ENCODE measurements at places on chromosomes 2 and 18. TPM values are rescaled to one million over a fixed set of nuclear protein-coding genes. Genes with fewer than 3 reads are reported as not detected.

GRCh38 chr2:121810959-121811853, 55.8 kb downstream of the TSN start:
- no peak for DNase-seq

- DNase-seq, result no peak
These were observed 40.0 kb downstream of the FAM228A start for GRCh38 chr2:24214880-24215279.

- peak; percentile 13 for DNase-seq
These were observed 2.0 kb upstream of the GAL3ST2 start for GRCh38 chr2:241774419-241775222.

DNA sequence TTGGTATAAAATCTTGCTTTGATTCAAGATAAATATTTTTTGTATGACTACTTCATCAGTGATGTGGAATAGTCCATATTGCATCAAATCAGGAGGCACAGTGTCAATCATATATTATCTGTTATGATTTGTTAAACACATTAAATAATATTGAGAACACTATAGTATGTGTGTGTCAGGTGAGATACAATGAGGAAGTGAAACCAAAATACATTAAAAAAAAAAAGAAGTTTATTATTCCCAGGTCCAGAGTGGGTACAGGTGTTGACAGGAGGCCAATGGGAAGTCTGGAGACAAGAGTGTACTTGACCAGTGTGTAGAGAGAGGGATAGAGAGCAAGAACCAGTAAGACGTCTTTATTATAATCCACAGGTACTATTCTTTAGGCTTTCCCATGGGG, 292.6 kb downstream of the FSIP2 start:
- DNase-seq, result no peak

TEX44 gene
- total RNA-seq, result not detected

FAM237A gene
- not detected for total RNA-seq

All from activated CD4-positive, alpha-beta memory T cell treated with anti-CD3 and anti-CD28 coated beads, Interleukin-2, amount 10 ng/mL, durations not matched to agents 7 days and 5 days (primary cell).